ENCODE measurements at places on chromosomes 1 and 21.

GRCh38 chr1:3312310-3312897 is 142.1 kb upstream of the ARHGEF16 start:
- no peak for DNase-seq

GRCh38 chr1:193222056-193222615 is 35.7 kb upstream of the B3GALT2 start:
- DNase-seq = no peak

DNA sequence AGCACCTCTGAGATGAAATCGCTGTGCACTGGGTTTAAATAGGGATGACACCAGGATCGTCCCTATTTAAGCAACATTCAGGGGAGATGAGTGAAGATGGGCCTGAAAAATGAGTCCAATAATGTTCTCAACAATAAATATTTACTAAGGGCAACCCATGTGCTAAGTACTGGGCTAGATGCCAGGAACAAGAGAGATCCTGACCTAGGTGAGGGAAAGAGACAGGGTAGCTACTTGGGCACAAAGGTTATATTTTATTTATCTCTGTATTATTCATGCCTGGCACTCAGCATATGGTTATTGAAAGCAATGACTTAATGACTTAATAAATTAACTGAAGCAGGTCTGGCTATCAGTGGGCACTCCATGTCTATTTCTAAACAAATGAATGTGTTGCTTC is 27.4 kb upstream of the AVPR1B start:
- DNase-seq = no peak

DNA sequence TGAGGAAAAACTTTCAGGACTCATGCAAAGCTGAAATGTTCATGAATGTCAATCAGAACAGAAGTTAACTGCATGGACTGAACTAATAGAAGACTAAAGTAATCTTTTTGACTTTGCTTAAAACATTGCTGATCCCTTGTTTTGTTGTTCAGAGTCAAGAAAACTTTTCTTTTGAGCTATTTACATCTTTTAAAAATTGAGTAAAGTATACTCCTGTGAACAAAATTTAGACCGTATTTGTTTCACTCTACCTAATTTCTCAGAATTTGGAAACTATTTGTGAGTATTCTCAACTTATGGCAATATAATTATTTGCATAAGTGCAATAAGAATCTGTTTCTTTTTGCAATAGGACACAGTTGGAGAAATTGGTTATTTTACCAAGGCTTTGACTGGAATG is 41.1 kb downstream of the INPP5B start:
- DNase-seq = no peak

DNA sequence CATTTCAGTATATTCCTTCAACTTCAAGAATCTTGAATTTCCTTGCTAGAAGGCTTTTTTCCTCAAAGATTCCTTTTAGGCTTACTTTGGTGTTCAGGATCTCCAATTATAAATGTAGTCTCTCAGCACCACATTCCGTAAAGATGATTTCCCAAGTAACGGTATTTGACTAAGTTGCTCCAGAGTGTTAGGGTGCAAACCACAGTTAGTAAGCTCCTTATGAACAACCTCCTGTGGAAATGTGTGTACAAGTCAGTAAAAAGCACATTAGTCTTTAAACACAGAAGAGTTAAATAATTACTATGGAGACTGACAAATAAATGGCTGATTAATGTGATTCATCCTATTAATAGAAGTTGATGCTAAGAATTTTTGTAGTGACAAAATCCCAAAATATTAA is 10.3 kb downstream of the DONSON start:
- no peak for DNase-seq

- no peak for DNase-seq
Observed at GRCh38 chr1:7644086-7644485, 127.0 kb upstream of the VAMP3 start.

Data from stimulated activated CD8-positive, alpha-beta memory T cell treated with anti-CD3 and anti-CD28 coated beads, Interleukin-4, amount 100 ng/mL, for 4 hours (primary cell).